SIG-M5 (cell line): ENCODE measurements at places on chromosomes 2 and 18.

GRCh38 chr2:70641263-70641784 lies 87.7 kb upstream of the TGFA start:
- DNase-seq, result no peak

DNA sequence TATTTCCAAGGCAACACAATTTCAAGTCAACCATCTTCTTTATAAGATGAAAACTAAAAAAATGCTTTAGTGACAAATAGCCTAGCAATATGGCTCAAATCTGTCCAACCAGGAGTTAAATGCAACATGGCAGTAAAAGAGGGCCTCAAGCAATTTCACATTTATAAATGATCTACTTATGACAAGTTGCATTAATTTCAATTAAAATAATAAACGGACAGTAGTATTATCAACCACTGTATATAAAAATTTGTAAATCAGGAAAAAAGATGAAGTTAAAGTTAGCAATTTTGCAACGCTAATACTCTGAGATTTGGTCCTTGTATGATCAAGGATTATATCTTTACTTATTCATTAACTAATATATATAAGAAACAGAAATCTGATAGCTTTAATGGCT lies 19.3 kb downstream of the CCDC88A start:
- no peak for DNase-seq

- no peak for DNase-seq
Observed at GRCh38 chr2:189254268-189254883, 74.8 kb upstream of the COL5A2 start.

DNA sequence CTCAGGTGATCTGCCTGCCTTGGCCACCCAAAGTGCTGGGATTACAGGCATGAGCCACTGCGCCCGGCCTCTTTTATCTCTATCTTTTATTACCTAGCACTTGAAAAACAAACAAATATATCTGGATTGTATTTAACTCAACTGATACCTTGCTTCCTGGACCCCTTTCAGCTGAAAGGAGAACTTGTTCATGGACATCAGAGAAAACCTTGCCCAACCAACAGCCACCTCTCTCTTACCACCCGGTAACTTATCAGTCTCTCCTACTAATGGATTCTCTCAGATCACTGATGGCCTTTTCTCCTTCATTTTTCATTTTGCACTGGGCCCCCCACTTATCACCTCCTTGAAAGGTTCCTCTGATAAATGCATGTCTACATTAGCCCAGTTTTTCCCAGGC lies 6.7 kb downstream of the RETSAT start:
- DNase-seq, result no peak

GRCh38 chr2:42547014-42547413 lies 21.4 kb upstream of the MTA3 start:
- peak; percentile 61 for DNase-seq

- no peak for DNase-seq
Observed at GRCh38 chr2:21687589-21687988, 563.8 kb downstream of the TDRD15 start.

- DNase-seq, result no peak
Observed at GRCh38 chr2:185825557-185825956, 87.0 kb downstream of the FSIP2 start.

DNA sequence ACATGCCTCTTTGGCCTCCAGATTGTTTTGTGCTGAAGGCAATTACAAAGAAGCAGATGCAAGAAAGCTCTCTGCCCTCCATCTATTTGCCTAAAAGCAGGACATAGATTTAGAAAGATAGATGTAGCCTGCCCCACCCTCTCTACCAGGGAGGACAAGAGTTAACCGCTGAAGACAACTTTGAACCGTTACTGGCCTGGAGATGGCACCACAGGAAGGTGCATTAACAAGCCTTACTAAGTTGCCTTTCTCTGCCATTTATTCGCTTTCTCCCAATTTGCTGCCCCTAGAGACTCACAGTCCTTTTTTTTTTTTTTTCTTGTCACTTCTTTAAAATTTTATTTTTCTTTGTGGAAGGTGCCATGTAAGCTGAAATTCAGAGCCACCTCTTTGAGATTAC lies 28.8 kb upstream of the RMDN2 start:
- DNase-seq, result no peak

GRCh38 chr2:219871351-219871750 lies 243.9 kb downstream of the SLC4A3 start:
- DNase-seq, result no peak

GRCh38 chr2:137957033-137957432 lies 7.2 kb upstream of the HNMT start:
- no peak for DNase-seq

DNA sequence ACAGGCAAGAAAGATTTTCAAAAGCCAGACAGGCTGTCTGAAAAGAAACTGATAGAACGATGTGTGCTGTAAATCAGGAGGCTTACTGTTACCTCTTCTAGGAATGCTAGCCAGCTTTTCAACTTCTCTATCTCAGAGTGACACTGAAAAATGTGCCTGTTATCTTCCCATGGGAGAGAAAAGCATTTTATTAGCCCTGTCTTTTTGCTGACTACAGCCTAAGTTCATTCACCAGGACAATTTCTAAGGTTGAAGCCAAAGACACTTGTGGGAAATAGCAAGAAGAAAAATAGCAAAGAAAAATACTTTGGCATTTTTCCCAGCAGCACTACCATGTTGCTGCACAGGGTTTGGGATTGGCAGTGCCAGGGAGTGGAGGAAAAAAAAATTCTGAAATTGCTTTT lies 34.0 kb downstream of the ABCB11 start:
- DNase-seq, result no peak

DNA sequence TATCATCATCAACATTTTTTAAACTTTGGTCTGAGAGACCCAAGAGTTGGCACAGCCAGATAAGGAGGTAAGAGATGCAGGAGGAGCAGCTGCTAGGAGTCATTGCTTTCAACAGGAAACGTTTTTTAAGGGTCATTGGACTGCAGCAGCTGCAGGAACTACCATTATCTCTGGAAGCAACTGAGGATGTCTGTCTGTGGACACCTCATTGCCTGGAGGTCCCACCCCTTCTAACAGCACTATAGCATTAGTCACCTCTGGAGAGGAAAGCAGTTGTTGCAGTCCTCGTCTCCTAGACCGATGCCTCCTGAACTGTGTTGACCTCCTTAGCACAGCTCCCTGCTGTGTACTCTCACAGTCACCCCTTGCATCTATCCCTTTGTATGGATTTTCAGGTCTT lies 21.5 kb upstream of the FSHR start:
- no peak for DNase-seq

DNA sequence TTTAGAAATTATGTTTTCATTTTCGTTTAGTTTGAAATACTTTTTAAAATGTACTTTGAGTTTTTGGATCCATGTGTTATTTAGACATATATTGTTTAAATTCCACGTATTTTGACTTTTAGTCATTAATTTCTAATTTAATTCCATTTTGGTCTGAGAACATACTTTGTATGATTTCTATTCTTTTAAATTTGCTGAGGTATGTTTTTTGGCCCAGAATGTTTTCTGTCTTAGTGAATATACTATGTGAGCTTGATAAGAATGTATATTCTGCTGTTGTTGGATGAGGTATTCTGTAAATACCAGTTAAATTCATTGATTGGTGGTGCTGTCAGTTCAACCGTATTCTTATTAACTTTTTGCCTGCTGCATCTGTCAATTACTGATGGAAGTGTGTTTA lies 26.4 kb downstream of the VRK2 start:
- no peak for DNase-seq

GRCh38 chr18:39713961-39714360 lies 2148.4 kb upstream of the CELF4 start:
- DNase-seq, result no peak

DNA sequence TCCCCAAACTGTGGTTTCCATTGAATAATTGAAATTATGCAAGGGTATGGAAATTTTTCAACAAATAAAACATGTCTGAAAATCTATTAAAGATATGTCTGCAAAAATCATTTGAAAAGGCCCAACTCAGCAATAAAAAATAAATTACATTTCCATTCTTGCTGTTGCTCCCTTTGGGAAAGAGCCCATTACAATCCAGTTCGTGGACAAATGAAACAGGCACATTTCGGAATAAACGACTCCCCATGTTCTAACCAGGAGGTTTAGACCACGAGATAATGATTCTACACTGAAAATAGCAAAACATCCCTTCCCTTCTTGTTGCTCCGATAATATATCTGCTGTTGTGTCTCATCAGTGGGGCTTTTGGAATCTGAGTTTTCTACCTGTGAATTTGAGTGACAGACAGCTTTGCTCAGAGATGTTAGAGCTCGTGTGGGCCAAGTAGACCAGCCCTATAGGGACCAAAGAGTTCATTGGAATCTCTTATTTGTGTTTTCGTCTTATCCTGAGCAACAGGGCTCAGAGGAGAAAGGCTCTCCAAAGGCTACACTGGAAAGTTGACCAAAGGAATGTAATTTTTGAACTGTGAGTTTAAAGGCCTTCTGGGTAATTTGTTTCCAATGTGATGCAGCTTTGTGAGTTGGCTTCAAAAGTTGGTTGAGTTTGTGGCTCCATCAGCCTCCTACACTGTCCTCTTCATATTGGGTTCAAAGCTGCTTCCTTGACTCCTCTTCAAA lies 119.5 kb downstream of the ACTR3 start:
- DNase-seq, result no peak

DNA sequence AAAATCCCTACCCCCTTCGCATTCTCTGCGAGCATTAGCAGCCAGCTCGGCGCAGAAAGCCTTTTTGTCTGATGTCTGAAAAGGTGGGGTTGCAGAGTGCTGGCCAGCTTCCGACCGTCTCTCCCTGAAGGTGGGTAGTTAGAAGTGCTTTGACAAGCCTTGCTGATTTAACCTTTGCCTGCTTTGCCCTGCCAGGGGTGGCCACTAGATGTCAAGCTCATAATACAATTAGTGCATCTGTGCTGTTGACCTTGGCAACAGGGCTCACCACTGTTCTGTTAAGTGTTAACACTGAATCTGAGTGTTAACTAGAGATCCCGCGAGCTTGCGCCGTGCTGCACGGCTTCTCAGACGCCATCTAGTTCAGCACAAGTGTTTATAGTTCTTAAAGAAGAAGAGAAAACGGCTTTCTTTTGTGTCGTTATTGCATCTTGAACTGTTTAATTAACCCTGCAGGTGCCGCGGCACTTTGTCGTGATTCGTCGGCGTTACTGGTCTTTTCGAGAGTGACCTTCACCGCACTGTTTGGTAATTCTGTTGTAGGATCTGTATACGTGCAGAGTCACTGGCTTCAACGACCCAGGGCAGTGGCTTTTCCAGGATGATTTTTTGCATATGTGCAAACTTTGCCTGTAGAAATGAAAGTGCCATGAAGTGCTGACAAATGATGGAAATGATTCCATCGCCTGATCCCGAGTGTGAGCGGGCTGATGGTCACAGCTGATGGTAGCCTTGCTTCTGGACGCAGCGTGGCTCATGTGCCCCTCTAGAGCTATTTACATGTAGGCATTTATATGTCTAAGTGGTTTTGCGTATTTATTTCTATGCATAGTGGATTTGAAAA lies 5.5 kb downstream of the SALL3 start:
- DNase-seq, result no peak

GRCh38 chr2:158723921-158724802 lies 71.0 kb upstream of the DAPL1 start:
- DNase-seq, result no peak

- no peak for DNase-seq
Observed at GRCh38 chr2:10712185-10712809, 9.1 kb upstream of the ATP6V1C2 start.

- DNase-seq, result no peak
Observed at GRCh38 chr2:133676392-133677130, 108.3 kb upstream of the NCKAP5 start.

- DNase-seq, result no peak
Observed at GRCh38 chr18:43578706-43579105, 301.4 kb upstream of the SYT4 start.

DNA sequence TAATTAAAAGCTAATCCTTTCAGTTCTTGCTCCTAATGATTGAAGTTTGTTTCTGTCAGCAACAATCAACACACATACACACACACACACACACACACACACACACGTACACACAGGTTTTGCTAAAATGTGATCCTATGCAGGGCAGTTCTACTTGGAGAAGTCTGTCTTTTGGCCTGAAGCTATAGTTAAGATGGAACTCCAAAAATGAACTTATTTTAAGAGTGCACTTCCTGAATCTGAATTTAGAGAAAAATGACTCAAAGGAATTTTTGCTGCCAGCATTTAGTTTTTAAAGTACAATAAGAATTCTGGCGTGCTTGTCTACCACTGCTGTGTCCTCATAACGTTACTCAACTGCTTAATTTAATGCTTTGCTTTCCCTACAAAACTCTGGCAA lies 6.6 kb downstream of the GALNT5 start:
- no peak for DNase-seq

GRCh38 chr2:160043265-160043664 lies 19.1 kb downstream of the PLA2R1 start:
- DNase-seq, result no peak

- no peak for DNase-seq
Observed at GRCh38 chr2:176087330-176088047, 3.7 kb upstream of the EVX2 start.

DNA sequence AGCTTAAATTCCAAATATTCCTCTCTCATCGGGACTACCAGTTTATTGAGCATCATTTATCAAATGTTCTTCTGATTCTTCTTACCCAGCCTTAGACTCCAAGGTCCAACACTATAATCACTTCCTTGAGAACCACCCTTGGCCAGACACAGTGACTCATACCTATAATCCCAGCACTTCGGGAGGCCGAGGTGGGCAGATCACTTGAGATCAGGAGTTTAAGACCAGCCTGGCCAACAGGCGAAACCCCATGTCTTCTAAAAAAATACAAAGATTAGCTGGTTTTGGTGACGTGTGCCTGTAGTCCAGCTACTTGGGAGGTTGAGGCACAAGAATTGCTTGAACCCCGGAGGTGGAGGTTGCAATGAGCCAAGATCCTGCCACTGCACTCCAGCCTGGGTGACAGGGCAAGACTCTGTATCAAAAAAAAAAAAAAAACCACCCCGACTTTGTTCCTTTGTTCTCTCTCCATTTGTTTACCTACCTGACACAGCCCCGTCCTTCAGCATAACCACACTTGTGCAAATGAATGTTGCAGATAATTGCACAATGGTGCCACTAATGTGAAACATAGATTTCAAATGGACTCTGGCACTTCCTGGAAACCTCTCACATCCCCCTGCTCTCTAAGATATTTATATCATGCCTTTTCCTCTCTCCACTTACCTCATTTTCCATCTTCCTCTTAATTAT lies 38.9 kb upstream of the LPIN2 start:
- no peak for DNase-seq

DNA sequence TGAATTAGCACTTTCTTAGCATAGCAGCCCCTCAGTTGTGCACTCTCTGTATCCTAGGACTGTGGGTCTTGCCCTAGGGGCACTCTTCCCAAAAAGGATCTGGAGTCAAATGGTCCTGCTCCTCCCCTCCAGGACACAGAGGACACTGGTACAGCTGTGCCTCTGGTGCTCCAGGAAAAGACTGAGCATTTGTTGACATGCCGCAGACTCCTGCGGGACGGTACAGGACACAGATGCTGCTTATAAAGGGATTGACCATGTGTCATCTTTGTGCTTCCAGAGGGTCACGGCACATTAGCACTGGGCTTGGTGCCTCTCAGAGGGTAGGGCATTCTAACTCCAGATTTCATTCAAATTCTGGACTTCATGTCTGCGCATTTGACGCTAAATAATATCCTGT lies 110.5 kb downstream of the KLF7 start:
- DNase-seq, result no peak
